ENCODE measurements at places on chromosomes 7 and 10. TPM values are rescaled to one million over a fixed set of nuclear protein-coding genes. Genes with fewer than 3 reads are reported as not detected.

ZNF467 gene
- 10.0 TPM for total RNA-seq

MBLAC1 gene
- total RNA-seq, result 3.5 TPM

RTKN2 gene
- total RNA-seq, result not detected

CPA2 gene
- total RNA-seq, result not detected

DNA sequence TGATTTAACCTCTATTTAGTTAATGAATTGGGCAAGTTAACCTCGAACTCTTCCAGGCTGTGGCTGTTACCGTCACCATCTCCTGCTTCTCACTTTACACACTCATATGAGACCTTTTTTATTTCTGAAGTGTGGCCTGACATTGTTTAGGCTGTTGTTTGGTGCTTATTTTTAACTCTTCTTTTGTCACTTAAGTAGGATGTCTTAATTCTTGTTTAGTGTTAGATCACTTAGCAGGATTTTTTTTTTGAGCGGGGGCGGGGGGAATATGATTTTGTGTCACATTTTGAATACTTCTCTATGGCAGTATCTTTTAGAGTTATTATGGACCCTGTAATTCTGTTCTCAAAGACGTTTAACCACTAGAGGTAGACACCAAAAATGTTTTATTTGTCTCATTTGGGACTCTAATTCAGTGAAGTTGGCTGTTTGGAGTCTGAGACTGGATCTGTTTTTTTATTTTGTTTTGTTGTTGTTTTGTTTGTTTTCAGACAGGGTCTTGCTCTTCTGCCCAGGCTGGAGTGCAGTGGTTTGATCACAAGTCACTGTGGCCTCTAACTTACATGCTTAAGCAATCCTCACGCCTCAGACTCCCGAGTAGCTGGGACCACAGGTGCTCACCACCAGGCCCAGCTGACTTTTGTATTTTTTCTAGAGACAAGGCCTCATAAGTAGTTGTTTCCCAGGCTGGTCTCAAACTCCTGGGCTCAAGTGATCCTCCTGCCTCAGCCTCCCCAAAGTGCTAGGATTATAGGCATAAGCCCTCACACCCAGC lies 73.5 kb downstream of the CUX1 start:
- DNase-seq, result no peak

- DNase-seq, result no peak
Observed at GRCh38 chr10:131708225-131708880, 192.5 kb upstream of the PPP2R2D start.

- no peak for DNase-seq
Observed at GRCh38 chr7:21013765-21014539, 227.3 kb upstream of the SP8 start.
